ENCODE measurements at places on chromosomes 6 and 20.

DNA sequence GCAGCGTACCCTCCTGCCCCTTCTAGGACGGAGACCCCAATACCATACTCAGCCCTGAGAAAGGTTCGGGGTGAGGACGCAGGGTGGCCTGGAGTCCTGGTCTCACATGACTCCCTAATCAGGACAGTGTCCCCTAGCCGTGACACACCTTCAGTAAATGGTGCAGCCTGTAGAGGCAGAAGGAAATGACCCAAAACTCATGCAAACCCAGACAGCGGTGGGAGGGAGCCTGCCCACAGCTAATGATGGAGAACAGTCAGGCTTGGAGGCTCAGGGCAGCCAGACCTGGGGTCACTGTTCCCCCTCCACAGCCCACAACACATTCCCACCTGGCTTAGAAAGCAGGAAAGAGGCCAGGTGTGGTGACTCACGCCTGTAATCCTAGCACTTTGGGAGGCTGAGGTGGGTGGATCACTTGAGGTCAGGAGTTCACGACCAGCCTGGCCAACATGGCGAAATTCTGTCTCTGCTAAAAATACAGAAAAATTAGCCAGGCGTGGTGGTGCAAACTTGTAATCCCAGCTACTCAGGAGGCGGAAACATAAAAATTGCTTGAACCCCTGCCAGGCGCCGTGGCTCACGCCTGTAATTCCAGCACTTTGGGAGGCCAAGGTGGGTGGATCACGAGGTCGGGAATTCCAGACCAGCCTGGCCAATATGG is 8.8 kb upstream of the HMGA1 start:
- no peak for DNase-seq

DNA sequence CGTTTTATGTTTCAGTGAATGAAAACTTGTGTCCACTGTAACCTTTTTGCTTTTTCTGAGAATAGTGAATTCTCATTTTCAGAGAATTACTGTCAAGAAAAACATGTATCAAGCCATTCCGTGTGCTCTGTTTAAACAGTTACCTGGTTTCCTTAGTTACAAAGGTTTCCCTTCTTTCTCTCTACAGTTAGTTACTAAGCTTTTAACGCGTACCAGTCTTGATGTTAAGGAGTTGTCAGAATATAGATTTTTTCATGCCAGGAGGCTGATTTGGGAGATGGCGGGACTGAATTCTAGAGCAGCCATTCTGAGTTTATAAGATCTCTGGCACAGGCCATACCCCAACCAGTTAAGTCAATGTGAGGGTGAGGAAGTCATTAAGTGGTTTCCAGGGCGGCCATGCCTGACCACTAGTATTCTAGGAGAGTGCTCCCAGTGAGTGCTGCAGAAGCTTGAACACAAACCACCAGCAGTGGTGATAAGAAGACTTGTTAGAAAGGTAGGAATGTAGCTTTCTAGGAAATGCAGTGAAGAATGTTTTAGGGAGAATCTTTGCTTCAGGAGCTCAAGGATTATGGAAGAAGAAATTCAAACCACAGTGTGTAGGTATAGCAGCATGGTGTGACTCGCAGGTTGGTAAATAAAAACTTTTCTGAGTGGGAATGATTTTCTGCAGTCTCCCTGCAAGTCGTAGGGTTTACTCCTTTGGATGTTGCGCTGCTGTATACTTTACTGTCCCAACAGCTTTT is 112.9 kb downstream of the JARID2 start:
- DNase-seq, result no peak

DNA sequence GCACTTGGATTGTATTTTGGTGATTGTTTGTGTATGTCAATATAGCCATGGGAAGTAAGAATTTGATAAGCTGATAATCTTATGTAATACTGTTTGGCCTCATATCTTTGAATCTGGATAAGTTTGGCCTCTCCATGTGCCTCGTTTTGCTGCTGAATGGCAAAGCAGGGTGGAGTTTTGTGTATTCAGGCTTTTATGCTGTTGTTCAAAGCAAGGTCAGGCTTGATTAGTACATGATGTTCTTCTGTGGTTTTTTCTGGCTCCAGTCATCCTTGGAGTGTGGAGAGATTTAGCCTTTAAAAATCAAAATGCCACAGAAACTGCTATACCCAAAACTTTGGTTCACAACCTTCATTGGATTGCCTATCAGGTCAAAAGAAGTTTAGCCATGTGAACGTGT is 728.9 kb upstream of the GJE1 start:
- DNase-seq, result no peak

- no peak for DNase-seq
These were observed 8.7 kb upstream of the ZMYND8 start for GRCh38 chr20:47365023-47365764.

- no peak for DNase-seq
These were observed 84.5 kb downstream of the PLEKHG1 start for GRCh38 chr6:150684161-150684560.

DNA sequence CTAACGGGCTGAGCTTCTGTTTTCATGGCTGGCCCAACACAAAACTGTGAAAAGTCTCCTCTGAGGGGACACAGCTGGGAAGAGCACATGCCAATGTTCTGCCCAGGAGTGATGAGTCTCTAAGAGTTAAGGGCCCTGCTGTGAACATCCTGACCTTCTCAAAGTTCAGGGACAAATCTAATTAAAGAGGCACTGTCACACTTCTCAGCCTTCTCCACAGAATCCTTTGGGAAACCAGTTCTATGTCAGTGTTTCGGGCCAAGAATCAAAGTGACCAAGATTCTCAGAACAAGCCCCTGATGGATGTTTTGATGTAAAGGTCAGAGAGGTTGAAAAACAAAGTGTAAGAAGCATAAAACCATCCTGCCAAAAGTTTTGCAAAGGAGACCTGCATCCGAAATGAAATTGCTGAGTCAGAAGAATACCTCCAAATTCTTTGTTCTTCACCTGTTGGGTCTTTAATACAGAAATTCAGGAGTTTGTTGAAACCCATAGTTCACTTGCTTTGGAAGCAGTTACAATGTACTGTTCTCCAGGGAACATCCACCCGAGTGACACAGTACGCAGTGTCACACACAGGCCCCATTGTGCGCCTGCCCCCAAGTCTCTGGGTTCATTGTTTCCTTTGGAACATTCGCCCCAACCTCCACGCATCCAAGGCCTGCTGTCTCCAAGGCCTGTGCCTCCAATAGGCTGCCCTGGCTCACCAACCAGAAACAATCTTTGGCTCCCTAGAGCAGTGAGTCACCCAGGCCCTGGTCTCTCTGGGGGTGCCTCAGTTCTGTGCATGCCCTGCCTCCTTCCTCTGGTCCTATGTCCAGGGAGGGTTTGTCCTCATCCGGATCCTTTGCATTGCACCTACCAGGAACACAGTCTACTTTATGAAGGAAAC is 65.5 kb upstream of the QKI start:
- DNase-seq, result no peak

DNA sequence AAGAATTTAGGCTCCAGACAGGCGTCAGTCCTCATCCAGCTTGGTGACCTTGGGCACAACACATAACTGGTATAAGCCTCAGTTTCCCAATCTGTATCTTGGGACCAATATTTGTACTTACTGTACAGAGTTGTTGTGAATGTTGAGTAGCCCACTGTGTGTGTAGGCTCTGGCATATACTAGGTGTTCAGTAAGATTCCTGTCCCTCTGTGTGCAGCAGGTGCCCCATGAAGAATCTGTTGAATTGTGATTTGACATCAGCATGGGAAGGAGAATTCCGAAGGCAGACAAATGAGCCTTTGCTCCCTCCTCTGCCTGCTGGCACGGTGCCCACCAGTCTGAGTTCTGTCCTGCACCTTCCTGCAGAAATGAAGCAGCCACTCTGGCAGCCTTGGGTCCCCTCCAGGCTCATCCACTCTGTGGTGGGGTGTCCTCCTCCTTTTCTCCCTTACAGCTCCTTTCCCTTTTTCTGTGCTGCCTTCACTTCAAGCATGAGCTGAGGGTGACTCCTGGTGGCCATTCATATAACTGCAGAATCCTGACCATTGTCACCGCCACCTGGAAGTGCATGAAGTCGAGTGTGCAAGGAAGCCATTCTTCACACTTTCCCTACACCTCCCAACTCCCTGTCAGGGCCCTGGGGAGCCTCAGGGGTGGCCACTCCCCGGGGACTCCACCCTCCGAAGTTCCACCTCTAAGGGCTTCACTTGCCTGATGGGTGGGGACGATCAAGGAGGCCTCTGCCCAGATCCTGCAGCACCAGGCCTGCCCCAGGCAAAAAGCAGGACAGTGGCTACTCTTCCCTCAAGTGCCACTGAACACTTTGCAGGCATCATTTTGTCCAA is 48.2 kb downstream of the MRPL14 start:
- no peak for DNase-seq

DNA sequence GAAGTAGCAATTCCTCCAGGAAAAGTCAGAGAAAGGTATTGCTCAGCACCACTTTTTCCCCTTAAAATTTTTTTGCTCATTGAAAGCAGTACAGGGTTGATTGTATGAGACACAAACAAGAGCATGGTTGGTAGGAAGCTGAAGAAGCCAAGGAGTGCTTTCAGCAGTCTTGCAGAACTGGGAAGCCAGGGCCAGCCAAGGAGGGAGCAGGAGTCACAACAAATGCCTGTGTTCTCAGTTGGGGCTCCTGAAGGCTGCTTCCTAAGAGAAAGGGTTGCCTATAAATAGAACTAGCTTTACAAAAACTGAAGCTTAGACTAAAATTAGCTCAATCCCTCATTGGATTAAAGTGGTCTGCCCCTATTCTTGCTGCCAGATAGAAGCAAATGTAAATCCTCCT is 3.3 kb upstream of the THEMIS start:
- DNase-seq, result no peak
